Activated T-cell treated with anti-CD3 and anti-CD28 coated beads, Interleukin-2, amount 50 U/mL, for 48 hours (primary cell): ENCODE measurements at places on chromosomes 6 and 20.

GRCh38 chr20:14932040-14932439 lies 594.6 kb upstream of the FLRT3 start:
- no peak for DNase-seq

DNA sequence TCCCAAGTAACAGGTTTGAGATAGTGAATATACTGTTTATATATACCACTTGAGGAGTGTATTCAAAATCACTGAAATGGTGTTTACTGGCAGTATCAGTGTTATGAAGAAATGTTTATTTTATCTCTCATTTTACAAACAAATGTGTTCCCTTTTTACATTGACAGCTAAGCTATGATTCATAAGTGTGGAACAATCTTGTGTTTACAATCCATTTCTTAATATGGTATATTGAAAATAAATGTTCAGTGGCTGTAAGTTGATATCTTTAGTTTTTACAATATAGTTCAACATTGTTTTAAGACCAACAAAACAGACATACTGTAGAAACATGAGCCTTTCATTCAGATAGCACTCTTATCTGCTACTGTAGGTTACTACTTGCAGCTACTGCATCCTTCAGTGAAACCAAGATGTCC lies 14.3 kb downstream of the PHF3 start:
- no peak for DNase-seq

DNA sequence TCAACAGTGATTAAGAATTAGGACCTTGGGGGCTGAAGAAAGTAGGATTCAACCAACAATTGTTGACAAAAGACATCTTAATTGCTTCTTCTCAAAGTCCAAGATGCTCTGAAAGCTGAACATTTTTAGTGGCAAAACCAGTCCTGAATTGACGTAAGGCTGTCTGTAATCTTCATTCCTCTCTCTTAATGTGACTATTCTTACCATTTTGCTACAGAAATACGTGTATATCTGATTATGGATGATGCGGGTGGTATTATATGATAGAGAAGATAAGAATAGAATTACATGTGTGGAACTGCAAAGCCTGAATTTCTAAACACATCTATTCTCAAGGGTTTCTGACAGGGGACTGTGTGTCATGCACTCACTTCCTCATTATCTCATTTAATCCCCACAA lies 130.3 kb upstream of the SASH1 start:
- no peak for DNase-seq

GRCh38 chr6:161498359-161498758 lies 224.5 kb upstream of the AGPAT4 start:
- no peak for DNase-seq

DNA sequence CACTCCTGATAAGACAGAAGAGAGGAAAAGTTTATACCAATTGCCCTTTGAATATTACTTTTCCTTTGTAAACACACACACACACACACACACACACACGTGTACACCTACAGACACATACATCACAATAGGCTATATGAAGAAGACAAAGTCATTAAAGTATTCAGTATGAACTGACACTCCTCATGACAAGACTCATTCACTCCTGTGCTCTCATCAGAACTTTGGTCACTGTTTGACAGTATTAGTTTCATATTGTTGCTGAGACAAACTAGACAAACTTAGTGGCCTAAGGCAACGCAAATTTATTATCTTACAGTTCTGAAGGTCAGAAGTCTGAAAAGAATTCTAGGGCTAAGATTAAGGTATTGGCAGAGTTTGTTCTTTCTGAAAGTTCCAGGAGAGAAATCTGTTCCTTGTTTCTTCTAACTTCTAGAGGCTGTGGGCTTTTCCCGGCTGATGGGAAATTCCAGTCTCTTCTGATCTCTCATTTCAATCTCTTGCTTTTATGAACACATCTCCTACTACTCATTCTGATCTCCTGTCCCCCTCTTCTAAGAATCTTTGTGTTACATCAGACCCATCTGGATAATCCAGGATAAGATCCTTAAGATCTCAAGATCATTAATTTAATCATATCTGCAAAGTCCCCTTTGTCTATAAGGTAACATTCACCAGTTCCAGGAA lies 171.3 kb downstream of the HACE1 start:
- DNase-seq = no peak

- no peak for DNase-seq
Measured at GRCh38 chr6:124870611-124871459, 91.4 kb upstream of the RNF217 start.
